CD14-positive monocyte (primary cell): ENCODE measurements at places on chromosomes 12 and 14.

DNA sequence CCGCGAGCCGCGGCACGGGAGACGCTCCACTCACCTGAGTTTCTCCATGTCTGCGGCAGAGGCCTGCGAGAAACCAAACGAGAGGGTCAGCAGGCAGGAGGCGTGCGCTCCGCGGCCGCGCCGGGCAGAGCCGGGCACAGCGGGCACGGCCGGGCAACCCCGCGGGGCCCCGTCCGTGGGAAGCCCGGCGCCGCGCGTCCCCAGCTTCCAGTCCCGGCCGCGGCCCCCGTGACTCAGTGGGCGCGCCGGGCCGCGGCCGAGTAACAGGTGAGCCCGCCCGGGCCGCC is 19.4 kb downstream of the BEGAIN start:
- DNase-seq = no peak

GRCh38 chr14:24556756-24557155 is 19.3 kb downstream of the CTSG start:
- DNase-seq = no peak

GRCh38 chr14:102594514-102595175 is 2.2 kb downstream of the RCOR1 start:
- peak; percentile 89 for DNase-seq

GRCh38 chr12:61780435-61780834 is 479.8 kb upstream of the USP15 start:
- DNase-seq = no peak

- peak; percentile 52 for DNase-seq
Measured at GRCh38 chr12:31647086-31647491, 12.4 kb upstream of the ETFBKMT start.

- no peak for DNase-seq
Measured at GRCh38 chr12:120726510-120726793, 826 bp downstream of the ACADS start.

DNA sequence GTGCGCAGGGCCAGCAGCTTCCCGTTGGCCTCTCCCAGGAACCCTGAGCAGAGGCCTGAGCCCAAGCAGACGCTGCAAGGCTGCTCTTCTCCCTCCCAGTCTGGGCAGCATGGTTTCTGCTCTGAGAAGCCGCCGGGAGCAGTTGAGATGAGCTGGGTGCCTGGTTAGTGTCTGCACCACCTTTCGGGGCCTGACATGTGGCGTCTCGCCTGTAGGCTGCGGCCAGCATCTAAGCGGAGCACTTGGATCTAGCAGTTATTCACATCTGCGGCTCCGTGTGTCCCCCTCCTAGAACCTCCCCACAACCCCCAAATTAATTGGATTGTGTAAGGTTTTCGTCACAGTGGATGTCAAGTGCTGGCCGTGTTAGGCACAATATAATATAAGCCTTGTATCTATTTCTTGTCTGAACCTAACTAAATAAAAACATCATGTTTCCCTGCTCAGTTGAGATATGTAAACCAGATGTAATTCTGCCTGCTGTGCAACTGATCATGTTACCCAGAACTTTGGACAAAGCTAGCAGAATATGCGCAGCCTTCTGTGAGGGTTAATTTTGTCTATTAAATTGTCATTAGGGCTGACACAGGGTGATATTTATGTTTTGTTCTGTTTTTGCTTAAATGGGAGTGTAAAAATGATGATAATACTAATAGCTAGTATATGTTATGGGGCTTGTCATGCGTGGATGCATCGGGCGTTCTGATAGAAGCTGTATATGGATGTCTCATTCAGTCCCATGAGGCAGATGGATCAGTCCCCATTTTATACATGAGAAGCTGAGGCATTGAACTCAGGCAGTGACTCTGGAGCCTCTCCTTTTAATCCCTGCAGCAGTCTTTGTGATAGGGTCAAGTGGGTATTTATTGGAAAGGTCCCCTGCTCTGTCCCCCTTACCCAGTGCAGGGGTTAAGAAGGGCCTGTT is 45.8 kb downstream of the ELK3 start:
- DNase-seq = no peak

GRCh38 chr12:85392508-85392907 is 112.5 kb downstream of the ALX1 start:
- DNase-seq = no peak

DNA sequence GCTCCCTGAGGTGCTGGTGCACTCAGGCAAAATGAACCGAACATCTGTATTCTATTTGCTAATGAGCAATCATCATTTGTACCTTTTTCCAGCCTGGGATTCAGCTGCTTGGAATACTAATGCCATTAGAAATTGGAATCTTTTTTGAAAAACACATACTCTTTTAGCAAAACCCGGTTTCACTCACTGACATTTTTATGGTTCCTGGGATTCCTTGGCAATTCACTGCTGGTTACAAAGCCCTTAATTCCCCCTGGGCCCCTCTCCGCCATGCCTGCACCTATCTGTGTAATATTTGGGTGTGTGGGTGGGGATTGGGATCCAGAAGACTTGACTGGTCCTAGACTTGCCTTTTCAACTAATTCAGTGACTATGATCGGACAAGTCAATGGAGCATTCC is 199.1 kb downstream of the FOXN3 start:
- DNase-seq = no peak
